Naive thymus-derived CD4-positive, alpha-beta T cell (primary cell): ENCODE measurements at places on chromosomes 6 and 20. TPM values are rescaled to one million over a fixed set of nuclear protein-coding genes. Genes with fewer than 3 reads are reported as not detected.

DNA sequence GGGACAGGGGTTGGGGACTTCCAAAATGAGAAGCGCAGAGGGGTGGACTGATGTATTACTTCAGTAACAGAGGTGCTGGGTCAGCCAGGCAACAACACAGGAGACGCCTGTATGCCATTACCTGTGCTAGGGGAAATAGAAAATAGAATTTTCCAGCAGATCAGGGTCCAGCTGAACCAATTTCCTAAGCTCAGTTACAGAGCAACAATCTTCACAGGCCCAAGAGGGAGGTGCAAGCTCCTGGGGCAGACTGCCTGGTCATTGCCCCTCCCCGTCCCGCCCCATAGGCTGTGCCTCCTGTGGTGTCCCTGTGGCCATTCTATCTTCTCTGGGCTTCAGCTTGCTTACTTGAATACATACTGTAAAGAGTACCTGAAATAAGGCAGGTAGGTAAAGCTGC lies 3.7 kb downstream of the KCNK5 start:
- DNase-seq = no peak

DNA sequence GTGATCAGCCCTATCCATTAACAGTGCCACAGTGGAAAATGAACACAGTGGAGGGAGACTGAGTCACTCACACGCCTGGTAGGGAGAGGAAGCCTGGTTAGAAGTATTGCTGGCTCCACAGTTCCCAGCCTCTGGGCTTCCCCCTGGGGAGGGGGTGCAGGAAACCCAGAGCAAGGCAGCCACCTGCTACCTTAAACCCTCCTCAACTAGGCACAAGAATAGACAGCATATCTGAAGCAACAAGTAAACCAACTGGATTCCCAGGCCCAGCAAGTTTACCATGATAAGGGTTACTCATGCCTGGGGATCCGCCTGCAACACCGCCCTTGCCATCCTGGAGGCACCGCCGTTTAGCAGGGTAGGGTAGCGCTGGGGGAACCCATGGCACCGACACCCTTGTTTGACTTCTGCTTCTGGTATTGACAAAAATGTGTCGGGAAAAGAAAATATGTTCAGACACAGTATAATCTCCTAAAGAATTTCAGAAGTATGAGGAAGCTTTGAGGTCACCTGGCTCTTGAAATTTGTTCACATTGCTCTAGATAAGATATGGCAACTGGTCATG lies 38.3 kb downstream of the SLC22A23 start:
- no peak for DNase-seq

- no peak for DNase-seq
These were observed 390.1 kb downstream of the PLCB1 start for GRCh38 chr20:8522168-8522567.

DNA sequence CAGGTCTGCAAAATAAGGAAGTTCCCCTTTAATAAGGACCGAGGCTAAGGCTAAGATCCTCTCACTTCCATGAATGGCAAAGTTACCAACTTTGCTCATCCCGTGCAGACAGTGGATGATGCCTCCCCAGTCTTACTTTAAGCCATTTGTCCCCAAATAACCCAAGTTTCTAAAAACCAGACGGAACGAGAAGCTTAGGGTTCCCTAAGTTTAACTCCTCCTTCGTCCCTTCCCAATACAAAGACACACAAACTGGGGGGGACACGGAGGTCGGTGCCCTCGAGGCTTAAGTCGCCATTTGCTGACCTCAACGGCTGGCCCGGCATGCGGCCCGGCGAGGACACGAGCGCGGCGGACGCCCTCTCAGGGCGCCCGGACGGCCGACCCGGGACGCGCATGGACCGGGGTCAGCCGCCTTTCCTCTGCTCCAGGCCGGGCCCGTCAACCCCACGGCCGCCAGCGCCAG lies 527 bp downstream of the FBXO30 start:
- DNase-seq = peak; percentile 13

DNA sequence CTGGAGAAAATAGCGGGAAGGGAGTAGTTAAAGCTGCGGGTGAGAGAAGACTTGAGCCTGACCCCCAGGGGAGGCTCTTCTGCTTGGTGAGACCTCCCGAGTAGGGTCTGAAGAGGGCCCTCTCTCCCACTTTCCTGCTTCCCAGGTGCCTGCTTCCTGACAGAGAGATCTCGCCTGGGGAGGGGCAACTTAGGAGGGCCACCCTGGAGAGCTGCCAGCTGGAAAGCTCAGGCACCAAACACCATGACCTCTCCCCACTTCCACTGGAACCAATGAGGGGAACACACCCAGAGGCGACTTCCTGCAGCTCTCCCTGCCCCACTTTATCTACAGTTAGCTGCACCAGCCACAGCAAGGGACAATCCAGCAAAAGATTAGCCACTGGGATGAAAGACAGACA lies 208.0 kb downstream of the TBXT start:
- no peak for DNase-seq

DNA sequence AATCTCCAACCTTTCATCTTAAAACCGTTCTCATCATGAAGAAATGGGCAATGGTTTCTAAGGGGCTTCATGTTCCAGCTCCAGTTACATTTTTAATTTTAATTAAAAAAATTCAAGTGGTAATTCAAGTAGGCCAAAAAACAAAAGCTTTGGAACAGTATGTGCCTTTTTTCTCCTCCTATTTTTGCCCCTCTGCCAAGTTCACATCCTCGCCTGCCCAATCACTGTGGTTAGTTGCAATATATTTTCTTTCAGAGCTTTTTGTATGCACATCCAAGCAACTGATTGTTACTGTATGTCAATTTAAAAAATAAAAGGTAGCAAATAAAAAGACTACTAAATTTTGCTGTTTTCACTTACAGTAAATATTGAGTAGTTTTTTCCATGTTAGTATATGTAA lies 99.8 kb upstream of the B3GAT2 start:
- no peak for DNase-seq

DNA sequence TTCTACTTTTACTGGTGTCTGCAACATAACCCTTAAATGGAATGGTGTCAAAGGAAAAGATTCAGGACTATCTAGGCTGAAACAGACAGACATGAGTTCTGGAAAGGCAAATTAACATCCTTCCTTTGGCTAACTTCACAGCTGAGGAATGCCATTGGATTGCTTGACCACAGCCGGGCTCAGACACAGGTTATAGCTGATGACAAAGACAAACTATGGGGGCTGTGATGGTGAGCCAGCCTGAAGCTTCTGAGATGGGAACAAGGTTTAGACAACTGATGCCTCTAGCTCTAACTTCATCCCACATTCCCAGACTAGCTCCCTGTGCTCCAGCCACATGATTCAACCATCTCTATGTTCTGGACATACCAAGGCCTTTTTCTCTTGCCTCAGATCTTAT lies 15.3 kb downstream of the POLR1C start:
- DNase-seq = no peak

DNA sequence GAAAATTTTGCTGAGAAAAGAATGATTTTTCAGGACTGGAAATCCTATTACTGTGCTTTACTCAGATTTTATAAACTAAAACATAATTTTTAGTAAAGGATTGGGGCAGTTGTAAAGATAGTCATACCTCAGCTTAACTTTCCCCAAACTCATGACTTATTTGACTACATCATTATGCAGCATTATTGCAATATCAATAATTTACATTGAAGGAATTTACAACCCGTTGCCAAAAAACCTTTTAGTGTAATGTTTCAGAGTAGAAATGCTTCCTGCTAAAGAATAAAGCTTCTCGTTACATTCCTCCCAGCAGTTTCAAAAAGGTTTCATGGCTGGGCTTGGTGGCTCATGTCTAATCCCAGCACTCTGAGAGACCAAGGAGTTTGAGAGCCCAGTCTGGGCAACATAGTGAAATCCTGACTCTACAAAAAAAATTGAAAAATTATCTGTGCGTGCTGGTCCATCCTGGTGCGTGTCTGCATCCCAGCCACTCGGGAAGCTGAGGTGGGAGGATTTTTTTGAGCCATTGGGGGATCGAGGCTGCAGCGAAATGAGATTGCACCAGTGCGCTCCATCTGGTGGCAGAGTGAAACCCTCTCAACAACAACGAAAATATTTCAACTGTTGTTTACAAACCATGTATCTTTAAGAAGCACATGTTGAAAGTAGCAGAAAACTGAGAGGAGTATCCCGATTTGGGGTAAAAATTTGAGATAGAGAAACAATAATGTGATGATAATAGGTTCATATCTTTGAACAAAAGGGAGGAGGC lies 4.4 kb downstream of the AMD1 start:
- DNase-seq = peak; percentile 38

The TUBB2A gene
- 1.3 TPM for polyA plus RNA-seq

GRCh38 chr20:17904027-17904426 lies 64.6 kb downstream of the SNX5 start:
- no peak for DNase-seq

The EEF1A2 gene
- polyA plus RNA-seq = 0.08 TPM

The CD24 gene
- 0.15 TPM for polyA plus RNA-seq

GRCh38 chr6:125558907-125559306 lies 190.5 kb upstream of the HEY2 start:
- no peak for DNase-seq

DNA sequence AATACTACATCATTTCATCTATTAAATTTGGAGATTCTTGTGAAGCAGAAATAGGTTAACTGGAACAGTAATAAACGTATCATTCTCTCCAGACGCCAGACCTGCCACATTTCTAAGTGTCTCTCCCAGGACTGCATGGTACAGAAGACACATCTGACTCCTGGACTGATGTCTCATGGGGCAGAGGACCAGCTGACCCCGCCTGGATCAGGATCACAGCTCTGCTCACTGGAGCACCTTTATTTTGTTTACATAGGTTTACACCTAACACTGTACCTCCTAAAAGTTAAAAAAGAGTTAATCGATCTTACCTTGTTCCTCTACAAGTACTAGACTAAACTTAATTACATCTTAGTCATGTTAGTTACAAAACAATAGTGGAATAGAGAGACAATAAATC lies 11.2 kb downstream of the OVOL2 start:
- no peak for DNase-seq

GRCh38 chr6:11251553-11252360 lies 19.3 kb upstream of the NEDD9 start:
- DNase-seq = no peak

GRCh38 chr6:119195848-119196247 lies 117.4 kb upstream of the FAM184A start:
- DNase-seq = no peak

DNA sequence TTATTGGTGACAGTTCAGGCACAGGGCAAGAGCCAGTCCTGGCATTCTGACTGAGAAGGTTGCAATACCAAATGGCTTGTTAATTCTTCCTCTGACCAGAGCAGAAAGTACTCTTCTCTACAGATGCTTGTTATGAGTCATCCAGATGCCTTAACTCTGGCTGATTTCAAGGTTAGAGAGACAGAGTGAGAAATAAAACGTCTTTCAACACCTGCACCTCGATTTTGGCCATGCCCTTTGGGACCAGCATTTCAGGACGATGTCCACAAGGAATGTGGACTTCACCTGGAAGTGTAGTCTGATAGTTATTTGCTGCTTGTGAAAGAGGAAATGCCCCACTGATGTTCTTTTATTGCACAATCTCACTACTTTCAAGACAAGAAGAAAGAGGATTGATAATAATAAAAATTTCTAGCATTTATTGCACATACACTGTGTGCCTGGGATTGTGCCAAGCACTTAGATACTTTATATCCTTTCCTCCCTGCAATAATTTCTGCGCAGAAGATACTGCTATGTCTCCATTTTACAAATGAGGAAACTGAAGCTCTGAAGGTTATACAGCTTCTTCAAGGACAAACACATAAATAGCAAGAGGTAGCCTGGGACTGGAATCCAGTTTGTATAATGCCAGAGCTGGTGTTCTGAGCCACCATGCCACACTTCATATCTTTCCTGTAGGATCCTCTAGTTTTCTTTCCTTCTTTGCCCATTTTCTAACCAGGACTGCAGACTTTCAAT lies 33.5 kb upstream of the MCM3 start:
- no peak for DNase-seq

DNA sequence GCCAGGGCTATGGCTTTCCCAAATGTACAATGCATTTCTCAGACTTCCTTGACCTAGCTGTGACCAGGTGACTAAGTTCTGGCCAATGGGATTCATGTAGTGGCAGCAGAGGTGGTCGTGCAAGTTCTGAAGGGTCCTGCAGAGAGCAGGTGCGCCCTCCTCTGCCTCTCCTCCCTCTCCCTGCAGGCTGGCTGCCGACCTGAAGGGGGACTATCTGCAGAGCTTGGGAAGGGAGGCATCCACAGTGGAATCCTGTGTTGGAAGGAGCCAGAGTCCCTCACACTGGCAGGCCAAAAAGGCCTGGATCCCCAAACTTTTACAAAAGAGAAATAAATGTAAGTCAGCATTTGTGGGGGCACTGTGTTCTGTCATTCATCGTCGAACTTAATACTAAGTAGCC lies 66.6 kb downstream of the CDH26 start:
- DNase-seq = no peak

DNA sequence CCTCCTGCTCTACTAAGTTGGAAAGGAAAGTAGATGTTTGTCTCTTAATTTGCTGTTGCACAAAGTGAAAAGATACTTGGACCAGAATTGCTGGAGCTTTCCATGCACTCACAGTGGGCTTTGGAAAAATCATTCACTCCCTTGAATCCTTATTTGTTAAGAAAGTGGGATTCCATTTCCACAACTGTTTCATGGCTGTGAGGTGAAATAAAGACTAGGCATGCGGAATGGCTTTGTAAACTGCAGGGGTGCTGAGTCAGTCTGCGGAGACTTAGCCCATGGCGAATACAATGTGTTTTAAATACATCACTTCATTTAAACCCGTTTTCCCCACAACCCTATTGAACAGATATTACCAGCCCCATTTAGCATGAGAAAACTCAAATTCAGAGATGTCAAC lies 36.8 kb upstream of the CLDN20 start:
- no peak for DNase-seq

- no peak for DNase-seq
These were observed 40.5 kb downstream of the SCGN start for GRCh38 chr6:25692472-25692871.

The TRIM15 gene
- not detected for polyA plus RNA-seq

The WFDC2 gene
- not detected for polyA plus RNA-seq

The BPIFB2 gene
- polyA plus RNA-seq = not detected

GRCh38 chr6:37717836-37718251 lies 20.2 kb upstream of the MDGA1 start:
- DNase-seq = no peak

The TREM2 gene
- polyA plus RNA-seq = not detected

DNA sequence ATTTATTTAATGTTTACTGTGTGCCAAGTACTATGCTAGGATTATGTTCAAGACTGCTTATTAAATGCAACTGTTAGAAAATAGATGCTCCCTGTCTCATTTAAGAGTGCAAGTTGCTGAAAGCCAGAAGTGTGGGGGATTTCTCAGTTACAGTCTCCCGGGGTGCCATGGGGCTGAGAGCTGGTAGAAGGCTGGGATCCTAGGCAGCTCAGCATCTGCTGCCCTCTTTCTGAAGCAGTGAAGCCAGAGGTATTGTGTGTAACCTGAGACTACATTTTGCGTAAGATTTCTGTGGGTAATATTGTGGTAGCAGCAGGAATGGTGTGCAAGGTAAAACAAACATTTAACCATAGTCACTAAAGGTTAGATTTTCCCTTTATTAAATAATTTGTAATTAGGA lies 120.6 kb downstream of the AKAP7 start:
- no peak for DNase-seq

- DNase-seq = no peak
These were observed 198.7 kb upstream of the CEP162 start for GRCh38 chr6:84425971-84426705.
